GM23248 (cell line): ENCODE measurements at places on chromosomes 5 and 9. TPM values are rescaled to one million over a fixed set of nuclear protein-coding genes. Genes with fewer than 3 reads are reported as not detected.

DNA sequence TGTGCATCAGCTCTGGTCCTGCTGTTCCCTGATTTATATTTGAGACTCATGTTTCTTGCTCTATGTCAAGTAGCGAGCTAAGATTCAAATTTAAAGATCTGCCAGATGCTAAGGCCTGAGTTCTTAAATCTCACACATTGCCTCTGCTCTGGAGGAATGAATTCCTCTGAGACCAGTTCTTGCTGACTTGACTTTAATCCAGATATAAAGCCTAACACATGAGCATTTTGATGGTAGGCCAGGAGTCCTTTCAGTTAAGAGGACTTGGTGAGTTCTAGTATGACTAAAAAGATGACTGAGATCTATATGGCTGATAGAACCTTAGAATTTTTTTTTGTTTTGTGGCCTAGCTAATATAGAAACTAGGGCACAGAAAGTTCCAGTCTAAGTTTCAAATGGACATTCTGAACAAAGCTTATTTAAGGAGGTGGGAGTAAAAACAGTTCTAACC is 1.3 kb upstream of the INIP start:
- no peaks in the 10 kb centered on the region for H3K36me3 ChIP-seq
- no peak overlapping the region for H3K4me3 ChIP-seq
- H3K27ac ChIP-seq, result peak overlapping the region; percentile 67
- H3K4me1 ChIP-seq, result peaks cover 16% of the 10 kb centered on the region; the same call in 1 of the 2 replicates

GRCh38 chr9:126158588-126159429 is 167.8 kb upstream of the MVB12B start:
- H3K4me1 ChIP-seq, result no peaks in the 10 kb centered on the region
- H3K36me3 ChIP-seq, result no peaks in the 10 kb centered on the region
- no peak overlapping the region for H3K4me3 ChIP-seq
- no peak for DNase-seq
- peaks cover 14% of the 10 kb centered on the region for H3K27me3 ChIP-seq

- DNase-seq, result no peak
- H3K27ac ChIP-seq, result no peak overlapping the region
- no peaks in the 10 kb centered on the region for H3K27me3 ChIP-seq
- no peak overlapping the region for H3K4me3 ChIP-seq
Measured at GRCh38 chr5:59537961-59538749, 355.4 kb downstream of the PDE4D start.

DNA sequence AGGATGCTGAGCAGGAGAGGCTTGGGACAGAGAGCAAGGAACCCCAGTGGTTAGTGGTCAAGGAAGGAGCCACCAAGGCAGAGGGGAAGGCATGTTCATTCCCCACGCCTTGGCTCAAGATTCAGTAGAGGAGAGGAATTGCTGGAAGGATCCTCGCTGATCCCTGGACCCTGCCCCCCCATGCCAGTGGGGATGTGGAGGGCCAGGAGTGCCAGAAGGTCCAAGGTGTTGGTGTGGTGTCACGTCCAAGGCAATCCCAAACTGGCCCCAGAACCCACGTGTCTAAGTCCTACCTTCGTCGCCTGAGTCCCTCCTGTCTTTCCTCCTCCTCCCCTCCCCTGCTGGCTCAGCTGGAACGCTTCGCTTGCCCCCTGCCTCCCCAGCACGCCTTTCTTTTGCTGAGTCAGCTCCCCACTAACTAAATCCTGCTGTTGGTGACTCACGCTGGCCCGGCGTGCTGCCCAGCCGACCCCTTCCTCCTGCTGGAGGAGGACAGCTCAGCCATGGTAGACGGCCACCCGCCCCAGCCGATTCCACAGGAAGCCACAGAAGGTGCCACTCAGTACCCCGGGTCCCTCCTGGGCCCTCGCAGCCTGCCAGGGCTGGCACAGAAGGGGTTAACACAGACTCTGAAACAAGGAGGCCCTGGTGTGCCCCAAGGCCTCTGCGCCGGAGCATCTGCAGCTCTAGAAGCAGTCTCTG is 37.6 kb upstream of the ORM1 start:
- no peaks in the 10 kb centered on the region for H3K27me3 ChIP-seq
- peak; percentile 93 for DNase-seq
- no peak overlapping the region for H3K27ac ChIP-seq
- no peak overlapping the region for H3K4me3 ChIP-seq

- no peaks in the 10 kb centered on the region for H3K4me1 ChIP-seq
- no peak overlapping the region for H3K4me3 ChIP-seq
- no peaks in the 10 kb centered on the region for H3K36me3 ChIP-seq
- no peaks in the 10 kb centered on the region for H3K27me3 ChIP-seq
- DNase-seq, result no peak
Measured at GRCh38 chr5:139155333-139155732, 42.8 kb downstream of the SIL1 start.

- DNase-seq, result no peak
- no peak overlapping the region for H3K27ac ChIP-seq
- H3K4me3 ChIP-seq, result no peak overlapping the region
- peaks cover 4% of the 10 kb centered on the region; the same call in 1 of the 2 replicates for H3K27me3 ChIP-seq
Measured at GRCh38 chr9:1957856-1958255, 57.3 kb upstream of the SMARCA2 start.

DNA sequence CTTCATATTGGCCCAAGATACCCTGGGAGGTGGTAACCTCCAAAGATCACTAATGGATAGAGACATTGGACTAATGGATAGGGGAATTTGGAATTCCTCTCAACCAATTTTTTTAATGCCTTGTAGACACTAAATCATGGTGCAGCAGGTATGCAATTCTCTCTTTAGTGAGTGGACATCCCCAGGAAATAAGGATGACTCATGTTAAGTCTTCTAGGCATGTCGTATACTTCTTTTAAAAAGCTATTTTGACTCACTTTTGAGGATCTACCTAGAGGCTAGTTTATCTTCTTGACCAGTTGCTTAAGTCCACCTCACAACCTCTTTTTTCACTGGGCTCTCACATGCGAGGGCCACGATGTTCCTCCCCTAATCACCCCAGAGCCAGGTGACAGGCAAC is 211.6 kb upstream of the CDH12 start:
- no peak for DNase-seq
- no peaks in the 10 kb centered on the region for H3K4me1 ChIP-seq
- no peaks in the 10 kb centered on the region for H3K27me3 ChIP-seq

DNA sequence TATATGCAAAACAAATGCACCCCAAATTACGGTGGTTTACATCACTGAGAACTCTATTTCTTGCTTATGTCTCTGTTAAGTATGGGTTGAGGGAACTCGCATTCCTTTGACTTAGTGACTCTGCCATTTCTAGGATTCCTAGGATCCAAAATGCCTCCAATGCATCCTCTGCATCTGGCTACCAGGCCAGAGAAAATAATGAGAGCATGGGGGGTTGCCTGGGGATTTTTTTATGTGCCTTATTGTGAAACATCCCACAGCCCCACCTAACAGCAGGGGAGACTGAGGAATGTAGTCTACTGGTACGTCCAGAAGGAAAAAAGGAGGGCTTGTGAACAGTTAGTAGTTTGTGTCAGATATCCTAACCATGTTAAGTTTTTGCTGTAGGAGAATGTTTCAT is 466.0 kb upstream of the ARRDC3 start:
- no peak overlapping the region for H3K27ac ChIP-seq
- H3K4me1 ChIP-seq, result no peaks in the 10 kb centered on the region
- no peak for DNase-seq

GRCh38 chr9:98168941-98169488 is 23.4 kb downstream of the CORO2A start:
- H3K27ac ChIP-seq, result no peak overlapping the region
- no peak overlapping the region for H3K4me3 ChIP-seq
- H3K4me1 ChIP-seq, result 0 out of 2 replicates have a peak, but pooled peaks cover 6% of the 10 kb centered on the region
- H3K27me3 ChIP-seq, result no peaks in the 10 kb centered on the region

DNA sequence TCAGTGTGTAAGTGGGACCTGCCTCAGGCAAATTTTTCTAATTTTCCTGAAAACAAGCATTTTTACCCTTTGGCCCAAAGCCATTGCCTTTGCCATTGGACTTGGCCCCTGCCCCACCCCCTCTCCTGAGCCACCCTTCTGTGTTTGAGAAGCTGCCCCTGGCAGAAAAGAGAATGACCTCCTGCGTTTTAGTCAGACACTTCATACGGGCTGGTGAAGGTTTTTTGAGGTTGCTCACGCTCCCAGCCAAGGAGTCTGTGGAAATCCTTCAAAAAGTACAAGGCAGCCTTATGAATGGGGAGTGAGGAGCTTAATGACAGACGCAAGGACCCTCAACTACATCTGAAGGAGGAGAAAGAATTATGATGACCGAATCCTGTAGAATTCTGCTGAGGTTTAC is 308.9 kb downstream of the SLIT3 start:
- peak; percentile 63 for DNase-seq
- no peak overlapping the region for H3K27ac ChIP-seq
- no peak overlapping the region for H3K4me3 ChIP-seq
- H3K4me1 ChIP-seq, result peaks cover 12% of the 10 kb centered on the region

- peaks cover 4% of the 10 kb centered on the region; the same call in 1 of the 2 replicates for H3K27me3 ChIP-seq
- H3K36me3 ChIP-seq, result no peaks in the 10 kb centered on the region
- peak; percentile 22 for DNase-seq
Measured at GRCh38 chr5:174777583-174777982, 53.2 kb downstream of the MSX2 start.

DNA sequence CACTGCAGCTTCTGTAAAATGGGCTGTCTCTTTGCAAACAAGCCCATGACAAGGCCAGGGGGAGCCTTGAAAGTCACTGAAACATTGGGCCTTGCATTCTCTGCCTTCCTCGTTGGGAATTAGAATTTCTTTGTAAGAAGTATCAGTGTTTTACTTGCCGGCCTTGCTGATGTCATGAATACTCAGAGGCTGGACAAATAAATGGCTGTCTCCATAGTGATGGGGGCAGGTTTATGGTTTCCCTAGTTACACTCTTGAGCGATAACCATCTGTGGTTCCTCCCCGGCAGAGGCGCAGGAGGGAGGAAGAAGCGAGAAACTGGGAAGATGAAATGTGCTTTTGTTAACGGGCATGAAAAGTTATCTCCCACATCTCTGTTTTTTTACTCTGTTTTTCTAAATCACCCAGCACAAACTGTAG is 272.7 kb upstream of the PANK3 start:
- H3K4me3 ChIP-seq, result no peak overlapping the region
- H3K27me3 ChIP-seq, result no peaks in the 10 kb centered on the region
- H3K4me1 ChIP-seq, result no peaks in the 10 kb centered on the region

- H3K27me3 ChIP-seq, result no peaks in the 10 kb centered on the region
- H3K27ac ChIP-seq, result no peak overlapping the region
- no peaks in the 10 kb centered on the region for H3K4me1 ChIP-seq
- H3K4me3 ChIP-seq, result no peak overlapping the region
Measured at GRCh38 chr5:147081311-147081764, 153.5 kb upstream of the STK32A start.

Gene ADGRD2
- total RNA-seq, result not detected in 2 replicates

Gene SEMA6A
- total RNA-seq, result under 0.01 TPM in 1 of 2 replicates, not detected in the other

Gene PDE6A
- not detected in 2 replicates for total RNA-seq

Gene CFAP77
- total RNA-seq, result not detected in 2 replicates

Gene PAEP
- total RNA-seq, result not detected in 2 replicates

Gene TPM2
- 1,596 and 1,625 TPM in 2 replicates for total RNA-seq

Gene OR1Q1
- total RNA-seq, result not detected in 2 replicates

Gene NR5A1
- not detected in 2 replicates for total RNA-seq

Gene PCDHGA12
- total RNA-seq, result 8.6 and 10.9 TPM in 2 replicates

Gene CYLC2
- not detected in 2 replicates for total RNA-seq

Gene C7
- not detected in 2 replicates for total RNA-seq
